ENCODE measurements at places on chromosomes 13 and 19.

DNA sequence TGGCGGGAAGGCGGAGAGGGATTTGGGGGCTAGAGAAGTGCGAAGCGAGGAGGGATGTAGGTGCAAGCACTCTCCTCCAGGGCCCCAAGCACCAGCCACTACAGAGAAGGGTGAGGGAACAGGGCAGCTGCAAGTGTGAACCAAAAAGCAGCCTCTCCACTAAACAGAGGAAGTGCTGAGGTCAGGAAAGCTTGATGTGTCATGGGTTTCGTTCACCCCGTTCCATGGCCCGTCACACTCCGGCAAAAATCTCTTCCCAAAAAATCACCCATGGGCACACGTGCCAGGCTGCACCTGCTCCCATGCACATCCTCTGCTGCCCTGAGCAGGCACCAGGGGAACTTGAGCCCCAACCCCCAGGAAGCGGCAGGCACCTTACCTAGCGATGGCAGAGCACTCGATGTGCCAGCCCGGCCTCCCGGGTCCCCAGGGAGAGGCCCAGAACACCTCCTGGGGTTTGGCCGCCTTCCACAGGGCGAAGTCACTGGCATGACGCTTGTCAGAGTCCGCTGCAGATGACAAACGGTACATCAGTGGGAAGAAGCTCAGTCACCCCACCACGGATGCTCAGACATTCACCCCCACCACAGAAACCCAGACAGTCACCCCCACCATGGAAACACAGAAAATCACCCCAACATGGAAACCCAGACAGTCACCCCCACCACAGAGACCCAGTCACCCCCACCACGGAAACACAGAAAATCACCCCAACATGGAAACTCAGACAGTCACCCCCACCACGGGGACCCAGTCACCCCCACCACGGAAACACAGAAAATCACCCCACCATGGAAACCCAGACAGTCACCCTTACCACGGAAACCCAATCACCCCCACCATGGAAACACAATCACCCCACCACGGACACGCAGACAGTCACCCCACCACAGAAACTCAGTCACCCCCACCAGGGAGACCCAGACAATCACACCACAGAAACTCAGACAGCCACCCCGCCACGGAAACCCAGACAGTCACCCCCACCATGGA, 29.0 kb downstream of the CARS2 start:
- no peak for DNase-seq

DNA sequence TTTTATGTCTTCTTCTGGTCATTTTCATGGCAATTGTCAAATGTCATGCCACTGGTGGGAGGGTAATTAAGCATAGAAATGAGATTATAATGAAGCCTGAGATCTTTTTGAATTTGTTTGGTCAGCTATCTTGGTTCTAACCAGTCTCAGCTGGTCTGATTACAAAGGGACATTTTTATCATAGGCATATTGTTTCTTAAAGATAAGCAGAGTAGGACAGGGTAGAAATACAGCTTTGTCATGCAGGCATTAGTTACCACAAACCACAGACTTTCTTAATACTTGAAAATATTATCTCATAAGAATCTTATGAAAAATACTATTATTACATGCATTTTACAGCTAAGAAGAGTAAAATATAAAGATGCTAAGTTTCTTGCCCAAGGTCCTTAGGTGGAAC, 1761.5 kb downstream of the PCDH9 start:
- no peak for DNase-seq

- no peak for DNase-seq
Measured at GRCh38 chr13:97627566-97627965, 193.6 kb downstream of the RAP2A start.

- peak; percentile 45 for DNase-seq
Measured at GRCh38 chr19:58181902-58182576, 822 bp upstream of the ZNF274 start.

DNA sequence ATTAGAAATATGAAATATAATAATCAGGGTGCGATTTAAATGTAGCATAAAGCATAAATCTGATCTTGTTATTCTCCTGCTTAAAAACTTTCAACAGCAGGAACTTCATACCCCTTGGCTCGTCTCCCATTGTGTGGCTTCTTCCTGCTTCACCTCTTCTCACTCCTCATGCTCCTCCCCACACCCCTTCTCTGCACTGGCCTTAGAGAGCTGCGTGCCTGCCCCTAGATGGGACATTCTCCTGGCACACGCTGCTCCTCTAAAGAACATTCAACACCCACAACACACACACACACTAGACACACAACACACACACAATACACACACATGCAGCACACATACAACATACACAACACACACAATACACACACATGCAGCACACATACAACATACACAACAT, 104.6 kb upstream of the RAP2A start:
- no peak for DNase-seq
